ENCODE measurements at places on chromosomes 2 and 18.

DNA sequence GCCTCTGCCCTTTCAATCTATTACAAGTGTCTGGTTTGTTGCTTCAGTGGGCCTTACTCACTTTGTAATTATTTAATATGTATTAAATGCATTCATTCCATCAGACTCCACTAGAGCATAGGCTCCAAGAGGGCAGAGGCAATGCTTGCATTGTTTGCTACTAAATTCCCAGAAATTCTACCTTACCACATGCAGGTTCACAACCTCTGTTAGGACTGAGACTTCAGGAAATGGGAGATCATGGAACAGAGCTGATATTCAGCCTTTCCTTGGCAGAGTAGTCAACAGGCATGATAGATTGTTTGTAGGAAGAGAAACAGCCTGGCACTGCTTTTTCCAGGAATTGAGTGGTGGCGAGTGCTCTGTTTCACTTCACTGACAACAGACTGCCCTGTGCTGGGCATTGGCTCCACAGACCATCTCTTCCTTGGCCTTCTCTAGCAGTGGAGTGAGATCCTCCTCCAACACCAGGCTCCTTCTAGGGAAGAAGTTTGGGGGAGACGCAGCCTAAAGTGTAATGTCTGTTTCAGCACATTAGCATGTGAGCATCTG lies 6.2 kb upstream of the MATN3 start:
- DNase-seq: no peak

GRCh38 chr18:35974181-35974580 lies 1.7 kb downstream of the RMP24 start:
- no peak for DNase-seq

GRCh38 chr2:2573658-2574293 lies 242.7 kb upstream of the MYT1L start:
- peak; percentile 24 for DNase-seq

DNA sequence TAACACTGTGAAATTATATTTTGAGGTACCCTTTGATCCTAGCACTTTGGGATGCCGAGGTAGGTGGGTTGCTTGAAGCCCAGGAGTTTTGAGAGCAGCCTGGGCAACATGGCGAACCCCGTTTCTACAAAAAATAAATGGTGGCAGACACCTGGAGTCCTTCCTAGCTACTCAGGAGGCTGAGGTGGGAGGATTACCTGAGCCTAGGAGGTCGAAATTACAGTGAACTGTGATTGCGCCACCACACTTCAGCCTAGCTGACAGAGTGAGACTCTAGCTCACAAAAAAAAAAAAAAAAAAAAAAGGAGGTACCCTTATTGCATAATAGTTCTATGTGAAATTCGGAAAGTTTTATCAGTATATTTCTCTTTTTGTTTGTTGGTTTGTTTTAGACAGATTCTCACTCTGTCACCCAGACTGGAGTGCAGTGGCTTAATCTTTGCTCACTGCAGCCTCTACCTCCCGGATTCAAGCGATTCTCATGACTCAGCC lies 59.2 kb upstream of the SCYGR2 start:
- no peak for DNase-seq

DNA sequence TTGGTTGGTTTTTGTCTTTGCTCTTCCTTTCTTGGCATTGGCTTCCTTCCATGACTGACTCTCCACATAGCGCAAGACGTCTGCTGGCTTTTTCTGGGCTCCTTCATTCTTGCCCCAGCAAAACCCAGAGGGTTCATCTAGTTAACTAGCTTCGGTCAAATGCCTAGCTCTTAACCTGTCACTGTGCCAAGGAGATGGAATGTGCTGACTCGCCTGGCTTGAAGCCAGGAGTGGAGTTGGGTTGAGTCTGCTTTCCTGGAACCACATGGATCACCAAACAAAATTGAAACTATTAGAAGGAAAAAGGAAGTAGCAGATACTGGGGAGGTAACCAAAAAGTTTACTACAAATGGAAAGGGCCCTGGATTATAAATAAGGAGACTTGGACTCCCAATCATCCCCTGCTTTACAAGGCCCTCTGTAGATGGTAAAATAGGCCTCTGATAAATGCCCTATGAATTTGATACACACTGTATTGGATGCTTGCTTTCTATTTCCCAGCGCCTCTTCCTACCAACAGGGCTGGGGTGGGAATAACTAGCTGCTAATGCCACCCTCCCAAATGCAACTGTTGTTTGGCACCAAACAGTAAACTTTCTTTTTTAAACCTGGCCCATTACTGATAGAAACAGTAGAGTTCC lies 11.3 kb downstream of the MALT1 start:
- no peak for DNase-seq

- DNase-seq: no peak
These were observed 27.0 kb downstream of the TFCP2L1 start for GRCh38 chr2:121258051-121258450.

GRCh38 chr2:182543741-182544525 lies 117.1 kb upstream of the PDE1A start:
- DNase-seq: no peak

DNA sequence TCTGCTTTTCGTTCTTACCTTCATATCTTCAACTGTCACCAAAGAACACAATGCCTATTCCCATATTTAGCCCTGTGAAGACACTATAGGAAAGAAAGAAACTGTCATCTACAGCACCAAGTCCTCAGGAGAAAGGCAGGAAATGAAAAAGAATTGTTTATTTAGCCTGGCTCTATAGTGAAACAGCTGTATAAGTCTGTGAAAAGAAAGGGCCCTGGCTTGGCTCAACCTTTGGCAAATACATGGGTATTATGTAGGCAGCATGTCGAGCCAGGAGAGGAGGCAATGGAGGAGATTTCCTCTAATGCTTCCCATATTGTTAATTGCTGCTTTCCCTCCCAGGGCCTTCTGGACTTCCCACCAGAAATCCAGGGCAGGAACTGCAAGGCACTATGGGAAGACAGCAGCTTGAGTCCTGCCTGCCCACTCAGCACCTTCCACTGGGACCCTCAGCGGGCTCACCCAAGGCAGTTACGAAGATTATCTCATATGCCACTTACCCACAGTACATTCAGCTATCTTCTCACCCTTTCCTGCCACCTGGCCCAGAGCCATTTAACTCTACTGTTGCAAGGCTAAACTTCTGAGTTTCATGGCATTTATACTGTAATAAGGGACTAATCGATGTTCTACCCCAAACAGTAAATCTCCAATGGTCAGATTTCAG lies 30.1 kb downstream of the SLC8A1 start:
- no peak for DNase-seq

DNA sequence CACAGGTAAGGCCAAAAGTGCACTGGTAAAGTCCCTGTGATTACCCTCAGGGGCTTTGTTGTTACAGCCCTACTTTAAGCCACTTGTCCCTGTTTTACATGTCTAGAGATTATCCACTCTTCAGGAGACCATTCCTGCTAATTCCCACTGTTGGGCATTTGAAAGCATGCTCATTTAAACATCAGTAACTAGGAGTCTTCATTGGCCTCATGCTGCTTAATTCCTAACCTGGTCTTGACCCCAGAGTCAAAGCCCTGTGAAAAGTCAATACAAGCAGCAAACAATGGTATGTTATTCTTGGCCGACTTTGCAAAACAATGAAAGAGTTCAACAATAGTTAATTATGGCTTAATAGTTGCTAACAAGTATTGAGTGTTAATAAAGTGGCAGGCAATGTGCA lies 23.2 kb downstream of the AFF3 start:
- DNase-seq: no peak

GRCh38 chr2:170525566-170525900 lies 189.6 kb upstream of the SP5 start:
- no peak for DNase-seq

DNA sequence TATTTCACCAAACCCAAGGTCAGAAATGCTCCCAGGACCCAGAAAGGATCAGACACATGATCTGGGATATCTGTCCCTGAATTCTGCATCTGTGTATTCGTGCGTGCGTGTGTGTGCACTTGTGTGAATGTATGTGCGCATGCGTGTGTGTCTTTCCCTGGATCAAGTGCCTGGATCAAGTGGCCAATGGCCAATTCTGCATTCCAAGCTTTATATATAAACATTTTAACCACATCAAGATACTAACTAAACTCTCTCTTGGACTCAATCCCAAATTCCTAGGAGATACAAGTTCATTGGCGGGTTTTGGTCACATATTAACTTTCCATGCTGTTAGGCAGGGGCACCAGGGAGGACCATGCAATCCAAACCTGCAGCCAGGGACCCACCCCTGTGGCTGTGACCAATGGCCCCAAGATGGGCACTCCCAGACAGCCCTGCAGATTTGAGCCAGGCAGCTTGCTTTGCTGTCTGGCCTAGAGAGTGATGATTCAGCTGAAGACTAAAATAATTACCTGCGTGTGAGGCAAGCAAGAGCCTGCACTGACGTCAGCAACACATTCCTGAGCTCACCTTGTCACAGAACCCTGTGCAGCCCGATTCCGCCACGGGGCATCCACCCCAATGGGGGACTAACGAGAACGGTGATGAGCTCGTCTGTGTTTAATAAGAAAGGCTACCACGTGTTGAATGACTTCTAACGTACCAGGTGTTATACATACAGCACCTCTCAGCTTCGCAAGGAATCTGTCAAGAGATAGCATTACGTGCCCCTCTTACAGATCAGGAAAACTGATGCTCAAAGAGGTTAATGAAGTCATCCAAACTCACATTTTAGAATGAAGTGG lies 45.3 kb upstream of the ROCK2 start:
- no peak for DNase-seq

DNA sequence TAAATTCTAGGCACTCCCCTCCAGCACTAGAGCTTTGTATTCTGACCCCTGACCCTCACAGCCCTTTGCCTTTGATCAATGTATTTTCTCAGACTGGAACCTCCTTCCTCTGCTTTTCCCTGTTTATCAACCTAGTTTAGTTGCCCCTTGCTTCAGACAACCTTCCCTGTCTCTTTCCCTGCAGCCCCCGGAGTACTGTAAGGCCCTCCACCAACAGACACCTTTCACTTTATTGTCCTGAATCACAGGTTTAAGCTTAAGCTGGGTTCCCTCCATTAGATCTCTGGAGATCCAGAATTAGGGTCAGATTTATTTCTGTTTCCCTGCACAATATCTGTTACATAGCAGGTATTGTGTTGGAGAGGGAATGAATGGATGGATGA lies 140.2 kb downstream of the DDX1 start:
- no peak for DNase-seq

- no peak for DNase-seq
These were observed 56.5 kb downstream of the CCDC195 start for GRCh38 chr2:224659714-224660113.

- DNase-seq: no peak
These were observed 58.5 kb upstream of the RAB27B start for GRCh38 chr18:54769526-54770464.

- DNase-seq: no peak
These were observed 78.3 kb downstream of the EVA1A start for GRCh38 chr2:75482398-75482797.

GRCh38 chr2:109102588-109103233 lies 26.3 kb upstream of the SH3RF3 start:
- DNase-seq: no peak

- DNase-seq: no peak
These were observed 501.5 kb downstream of the ERBB4 start for GRCh38 chr2:212037062-212037461.

GRCh38 chr2:157480182-157480961 lies 36.5 kb upstream of the CYTIP start:
- DNase-seq: peak; percentile 81

- DNase-seq: no peak
These were observed 2.7 kb downstream of the ENOSF1 start for GRCh38 chr18:709771-710170.

DNA sequence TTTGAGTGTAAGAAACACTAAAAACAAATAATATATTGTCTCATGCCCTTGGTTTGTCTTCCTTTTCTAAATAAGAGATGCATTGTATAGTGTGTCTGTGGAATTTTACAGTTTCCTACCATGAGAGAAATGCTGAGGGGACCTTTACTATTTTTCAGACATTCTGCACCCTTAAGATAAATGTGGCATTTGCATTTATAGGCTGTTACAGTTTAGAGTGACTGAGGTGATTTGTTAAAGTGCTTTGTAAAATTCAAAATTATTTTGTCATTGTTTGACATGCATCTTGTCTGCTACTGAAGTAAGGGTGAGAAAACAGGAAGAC lies 78.9 kb upstream of the ZSWIM2 start:
- no peak for DNase-seq

GRCh38 chr2:69741229-69741574 lies 732 bp upstream of the ANXA4 start:
- no peak for DNase-seq

- DNase-seq: no peak
These were observed 7.5 kb downstream of the MAL start for GRCh38 chr2:95032868-95033603.

DNA sequence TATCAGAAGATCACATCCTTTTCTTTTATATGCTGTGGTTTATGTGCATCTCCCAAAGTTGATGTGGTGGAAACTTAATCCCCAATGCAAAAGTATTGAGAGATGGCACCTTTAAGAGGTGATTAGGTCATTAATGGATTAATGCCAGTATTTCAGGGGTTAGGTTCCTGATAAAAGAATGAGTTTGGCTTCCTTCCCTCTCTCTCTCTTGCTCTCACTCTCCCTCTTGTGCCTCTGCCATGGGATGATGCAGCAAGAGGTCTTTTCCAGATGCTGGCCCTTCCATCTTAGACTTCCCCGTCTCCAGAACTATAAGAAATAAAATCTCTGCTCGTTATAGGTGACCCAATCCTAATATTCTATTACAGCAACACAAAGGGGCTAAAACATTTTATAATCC lies 85.0 kb downstream of the TTC27 start:
- DNase-seq: no peak

DNA sequence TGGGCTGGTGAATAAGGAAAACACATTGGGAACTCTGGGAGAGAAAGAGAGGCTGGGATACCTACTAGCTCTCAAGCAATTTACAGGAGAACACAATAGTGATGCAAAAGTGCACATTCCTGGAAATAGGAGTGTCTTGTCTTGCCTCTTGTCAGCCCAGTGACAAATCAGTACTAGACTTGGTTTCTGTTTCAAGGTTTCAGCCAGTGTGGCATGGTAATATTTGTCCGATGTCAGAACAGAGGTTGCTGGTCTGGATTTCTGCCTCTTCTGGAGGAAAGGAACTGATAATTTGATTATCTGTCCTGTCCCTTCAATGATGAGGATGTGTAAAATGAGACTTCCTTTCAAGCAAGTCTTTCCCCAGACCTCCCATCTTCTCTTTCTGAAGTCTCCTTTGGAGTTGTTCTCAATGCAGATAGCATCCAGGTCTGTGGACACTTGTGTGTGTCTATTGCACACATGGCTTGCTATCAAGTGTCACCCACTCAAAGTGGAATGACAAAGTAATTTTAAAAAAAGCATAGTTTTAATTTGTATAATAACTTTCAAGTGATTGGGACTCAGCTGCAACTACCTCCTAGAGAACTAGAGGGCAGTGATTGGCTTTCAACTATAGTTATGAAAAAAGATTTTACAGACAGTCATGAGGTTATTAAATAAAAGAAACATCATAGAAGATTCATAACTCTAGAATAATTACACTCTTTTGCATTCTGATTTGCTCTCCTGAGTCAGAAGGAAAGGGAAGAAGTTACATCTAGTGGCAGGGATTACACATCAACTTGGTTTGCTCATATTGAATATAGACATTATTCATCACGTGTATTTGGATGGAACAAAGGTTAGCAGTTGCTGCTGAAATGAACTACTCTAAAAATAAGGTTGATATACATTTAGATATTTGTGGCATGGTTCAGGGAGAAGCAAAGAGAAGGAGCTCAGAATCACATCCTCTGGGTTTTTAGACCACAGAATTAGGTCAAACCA lies 4.5 kb downstream of the GPR39 start:
- no peak for DNase-seq
